ENCODE measurements at places on chromosomes 16 and 17.
A peak's percentile ranks its signal among the peaks of the same experiment; 100 is the strongest.

DNA sequence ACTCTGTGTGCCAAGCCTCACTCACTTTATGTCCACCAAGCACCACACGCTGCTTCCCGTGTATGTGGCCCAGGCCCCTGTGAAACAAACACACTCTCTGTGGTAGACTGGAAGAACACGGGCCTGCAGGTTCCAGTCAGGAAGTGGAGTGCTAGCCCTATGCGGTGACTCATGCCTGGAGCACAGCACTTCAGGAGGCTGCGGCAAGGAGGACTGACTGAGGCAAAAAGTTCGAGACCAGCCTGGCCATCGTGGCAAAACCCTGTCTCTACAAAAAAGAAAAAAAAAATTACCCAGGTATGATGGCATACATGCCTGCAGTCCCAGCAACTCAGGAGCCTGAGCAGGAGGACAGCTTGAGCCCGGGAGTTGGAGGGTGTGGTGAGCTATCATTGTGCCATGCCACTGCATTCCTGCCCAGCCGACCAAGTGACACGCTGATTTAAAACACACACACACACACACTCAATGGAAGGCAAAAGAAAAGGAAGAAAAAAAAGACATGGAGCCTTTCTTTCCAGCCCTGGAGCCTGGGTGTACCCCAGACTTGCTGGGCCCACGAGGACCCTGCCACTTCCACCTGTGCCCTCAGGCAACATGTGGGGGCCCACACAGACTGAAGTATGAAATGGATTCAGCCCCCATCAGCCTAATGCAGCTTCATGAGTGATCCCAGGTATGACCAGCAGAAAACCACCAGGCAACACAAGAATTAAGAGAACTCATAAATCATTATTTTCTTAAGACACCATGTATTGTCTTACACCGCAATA is 126.6 kb downstream of the ANKRD11 start:
- no peak for DNase-seq

- no peak for DNase-seq
Observed at GRCh38 chr16:31706925-31707324, 166.7 kb upstream of the ZNF267 start.

DNA sequence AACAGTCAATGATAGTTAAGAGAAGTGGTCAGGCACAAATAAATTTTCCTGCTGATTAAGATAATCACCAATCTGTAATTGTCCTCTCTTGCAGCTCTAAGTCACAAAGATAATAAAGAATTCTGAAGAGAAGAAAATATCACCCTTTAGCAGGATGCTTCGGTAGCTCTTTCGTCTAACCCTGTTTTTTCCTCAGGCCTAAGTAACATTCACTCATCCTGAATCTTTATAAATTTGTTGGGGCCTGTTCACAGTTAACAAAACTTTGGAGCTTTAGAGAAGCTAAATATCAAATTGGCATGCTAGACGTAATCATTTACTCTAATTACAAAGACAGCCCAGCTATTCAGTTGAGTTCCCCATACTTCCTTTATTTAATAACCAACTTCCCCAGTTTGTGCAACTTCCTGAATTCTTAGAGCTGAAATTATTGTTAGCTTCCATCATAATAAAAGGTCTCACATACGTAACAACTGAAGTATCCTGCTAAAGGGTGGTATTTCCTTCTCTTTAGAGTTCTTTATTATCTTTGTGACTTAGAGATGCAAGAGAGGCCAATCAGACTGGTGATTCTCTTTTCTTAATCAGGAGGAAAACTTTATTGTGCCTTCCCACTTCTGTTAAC is 118.6 kb downstream of the TANGO6 start:
- DNase-seq: peak; percentile 59

DNA sequence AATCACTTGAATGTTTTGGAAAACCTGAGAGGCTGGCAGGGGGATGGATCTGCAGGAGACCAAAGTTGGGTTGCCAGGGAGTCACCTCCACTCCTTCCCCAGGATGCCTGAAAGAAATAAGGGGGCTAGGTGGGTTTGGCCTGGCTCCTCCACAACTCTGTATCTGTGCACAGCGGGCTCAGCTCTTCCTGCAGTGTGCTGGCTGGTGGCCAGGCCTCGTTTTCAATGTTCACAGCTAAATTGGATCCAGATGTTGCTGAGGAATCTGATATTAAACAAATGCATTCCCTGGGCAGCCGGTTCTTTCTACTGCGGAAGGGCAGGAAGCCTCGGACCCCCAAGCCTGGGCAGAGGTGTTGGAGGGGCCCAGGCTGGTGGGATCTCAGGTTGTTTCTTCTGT is 106.2 kb downstream of the N4BP1 start:
- no peak for DNase-seq

DNA sequence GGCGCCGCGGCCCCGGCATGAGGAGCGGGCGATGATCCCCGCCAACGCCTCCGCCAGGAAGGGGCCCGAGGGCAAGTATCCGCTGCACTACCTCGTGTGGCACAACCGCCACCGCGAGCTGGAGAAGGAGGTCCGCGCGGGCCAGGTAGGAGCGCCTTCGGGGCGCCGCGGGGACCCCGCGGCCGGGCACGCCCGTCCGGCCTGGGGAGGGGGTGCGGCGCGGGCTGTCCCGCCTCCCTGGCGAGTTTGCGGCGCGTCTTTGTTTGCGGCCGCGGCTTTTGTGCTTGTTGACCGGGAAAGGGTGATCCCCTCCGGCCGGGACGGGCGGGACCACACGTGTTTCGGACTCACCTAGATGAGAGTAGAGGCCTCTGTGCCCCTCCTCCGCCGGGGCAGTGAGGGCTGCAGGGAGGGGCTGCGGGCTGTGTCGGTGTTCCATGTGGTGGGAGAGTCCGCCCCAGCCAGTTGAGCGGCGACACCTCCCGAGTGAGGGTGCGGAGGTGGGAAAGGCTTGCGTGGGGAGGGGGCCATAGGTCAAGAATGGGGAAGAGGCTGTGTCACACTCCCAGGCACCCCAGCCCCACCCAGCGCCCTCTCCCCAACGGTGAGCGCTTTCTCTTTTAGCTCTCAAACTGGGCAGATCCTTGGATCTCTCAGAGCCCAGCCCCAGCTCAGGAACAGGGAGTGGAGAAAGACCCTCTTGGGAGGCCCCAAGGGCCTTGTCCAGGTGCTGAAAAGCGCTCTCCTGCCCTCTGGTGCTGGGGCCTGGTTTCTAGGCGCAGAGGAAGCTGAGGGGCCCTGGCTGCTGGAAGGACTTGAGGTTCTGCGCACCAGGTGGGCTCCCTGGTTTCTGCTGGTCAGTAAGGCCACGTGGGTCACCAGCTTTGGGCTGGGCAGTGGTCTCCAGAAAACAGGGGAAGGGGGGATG is 923 bp downstream of the ANKRD13B start:
- no peak for DNase-seq

DNA sequence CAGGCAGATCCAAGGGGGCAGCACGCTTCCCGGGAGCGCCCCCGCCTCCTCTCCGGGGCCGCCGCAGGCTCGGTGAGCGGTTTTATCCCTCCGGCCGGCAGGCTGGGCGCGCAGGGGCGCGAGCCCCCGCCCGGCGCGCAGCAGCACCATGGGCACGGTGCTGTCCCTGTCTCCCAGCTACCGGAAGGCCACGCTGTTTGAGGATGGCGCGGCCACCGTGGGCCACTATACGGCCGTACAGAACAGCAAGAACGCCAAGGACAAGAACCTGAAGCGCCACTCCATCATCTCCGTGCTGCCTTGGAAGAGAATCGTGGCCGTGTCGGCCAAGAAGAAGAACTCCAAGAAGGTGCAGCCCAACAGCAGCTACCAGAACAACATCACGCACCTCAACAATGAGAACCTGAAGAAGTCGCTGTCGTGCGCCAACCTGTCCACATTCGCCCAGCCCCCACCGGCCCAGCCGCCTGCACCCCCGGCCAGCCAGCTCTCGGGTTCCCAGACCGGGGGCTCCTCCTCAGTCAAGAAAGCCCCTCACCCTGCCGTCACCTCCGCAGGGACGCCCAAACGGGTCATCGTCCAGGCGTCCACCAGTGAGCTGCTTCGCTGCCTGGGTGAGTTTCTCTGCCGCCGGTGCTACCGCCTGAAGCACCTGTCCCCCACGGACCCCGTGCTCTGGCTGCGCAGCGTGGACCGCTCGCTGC is 832 bp downstream of the CDK5R1 start:
- DNase-seq: no peak

DNA sequence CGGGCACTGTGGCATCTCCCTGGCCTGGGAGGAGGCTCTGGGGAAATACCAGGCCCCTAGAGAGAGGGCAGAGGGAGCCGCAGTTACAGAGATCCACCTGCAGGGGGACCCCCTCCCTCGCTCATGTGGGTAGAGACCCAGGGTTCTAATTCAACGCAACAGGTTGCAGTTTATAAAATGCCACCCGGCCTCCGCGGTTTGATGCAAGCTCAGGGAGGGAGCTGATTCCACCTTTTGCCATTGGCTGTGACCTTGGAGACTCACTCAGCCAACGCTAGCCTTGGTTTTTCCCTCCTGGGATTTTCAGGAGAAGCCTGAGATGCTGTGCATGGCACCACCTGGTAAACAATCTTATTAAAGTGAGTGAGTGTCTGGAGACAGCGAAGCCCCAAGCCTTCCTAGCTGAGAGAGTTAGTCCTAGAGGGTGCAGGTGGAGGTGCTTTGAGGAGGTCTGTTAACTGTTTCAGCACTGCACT is 12.1 kb downstream of the TTLL6 start:
- peak; percentile 16 for DNase-seq

DNA sequence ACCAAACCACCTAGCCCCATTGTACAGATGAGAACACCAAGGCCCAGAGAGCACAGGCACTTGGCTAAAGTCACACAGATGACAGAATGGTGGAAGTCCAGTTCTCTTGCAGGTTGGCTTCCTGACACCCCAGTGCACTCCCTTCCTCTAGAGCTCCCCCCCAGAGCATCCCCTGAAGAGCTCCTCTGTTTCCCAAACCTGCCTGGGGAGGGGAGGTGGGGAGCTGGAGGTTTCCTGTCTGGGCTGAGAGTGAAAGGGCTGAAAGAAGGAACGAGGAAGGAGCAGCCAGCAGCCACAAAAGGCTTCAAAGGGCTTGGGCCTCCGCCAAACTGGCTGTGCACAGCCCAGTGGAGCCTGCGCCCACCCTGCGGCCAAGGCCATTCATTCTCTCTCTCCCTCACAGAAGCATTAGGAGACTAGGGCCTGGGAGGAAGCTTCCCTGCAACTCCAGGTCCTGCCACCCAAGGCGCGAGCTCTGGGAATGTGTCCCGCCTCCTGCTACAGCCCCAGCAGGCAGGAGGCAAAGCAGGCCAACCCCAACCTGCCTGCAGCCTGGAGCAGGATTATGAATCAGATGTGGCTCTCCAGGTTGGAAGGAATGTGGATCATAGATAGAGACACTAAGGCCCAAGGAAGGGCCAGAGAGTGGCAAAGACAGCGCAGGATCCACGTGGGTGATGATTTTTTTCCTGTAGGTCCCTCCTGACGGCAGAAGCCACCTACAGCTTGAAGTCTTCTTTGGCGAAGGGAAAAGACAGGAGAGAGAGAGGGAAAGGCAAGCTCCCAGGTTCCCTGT is 913 bp downstream of the SLC13A5 start:
- no peak for DNase-seq

- no peak for DNase-seq
Observed at GRCh38 chr17:66165537-66166123, 26.3 kb downstream of the CEP112 start.

GRCh38 chr16:12323007-12323758 is 346.6 kb downstream of the SNX29 start:
- no peak for DNase-seq

DNA sequence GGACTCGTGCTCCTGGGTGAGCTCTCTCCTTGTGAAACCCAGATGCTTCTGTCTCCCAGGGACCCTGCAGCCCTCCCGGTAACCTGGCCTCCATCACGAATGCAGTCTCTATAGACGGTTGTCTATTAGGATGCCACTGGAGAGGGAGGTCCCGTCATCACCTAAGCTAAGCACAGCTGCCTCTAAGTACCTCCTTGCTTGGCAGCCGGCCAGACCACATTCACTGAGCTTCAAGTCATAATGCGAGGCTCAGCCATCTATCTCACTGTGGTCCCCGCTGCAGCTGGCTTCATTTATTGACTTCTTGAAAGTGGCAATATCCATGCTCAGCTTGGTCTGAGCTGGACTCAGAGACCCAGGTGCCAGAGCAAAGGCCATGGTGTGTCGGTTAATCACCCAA is 74.5 kb upstream of the HSBP1 start:
- DNase-seq: no peak

- DNase-seq: peak; percentile 9
Observed at GRCh38 chr17:78806451-78806850, 24.4 kb upstream of the CYTH1 start.

DNA sequence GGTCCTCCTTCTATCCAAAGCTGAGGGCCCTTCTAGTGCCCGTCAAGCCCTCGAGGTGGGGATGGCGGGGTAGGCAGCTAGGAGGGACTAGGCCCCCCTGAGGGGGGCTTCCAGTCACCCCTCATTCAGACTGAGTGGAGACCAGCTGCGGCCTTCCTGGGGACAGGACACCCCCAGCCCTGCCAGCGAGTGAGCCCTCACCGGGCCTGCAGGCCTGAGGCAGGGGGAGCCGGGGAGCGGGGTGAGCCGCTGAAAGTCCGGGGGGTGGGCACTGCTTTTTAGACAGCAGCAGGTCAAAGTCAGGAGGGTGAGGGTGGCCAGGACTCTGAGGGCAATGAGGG is 8.7 kb upstream of the KREMEN2 start:
- no peak for DNase-seq

GRCh38 chr16:57870753-57871454 is 68.6 kb upstream of the KIFC3 start:
- DNase-seq: no peak

DNA sequence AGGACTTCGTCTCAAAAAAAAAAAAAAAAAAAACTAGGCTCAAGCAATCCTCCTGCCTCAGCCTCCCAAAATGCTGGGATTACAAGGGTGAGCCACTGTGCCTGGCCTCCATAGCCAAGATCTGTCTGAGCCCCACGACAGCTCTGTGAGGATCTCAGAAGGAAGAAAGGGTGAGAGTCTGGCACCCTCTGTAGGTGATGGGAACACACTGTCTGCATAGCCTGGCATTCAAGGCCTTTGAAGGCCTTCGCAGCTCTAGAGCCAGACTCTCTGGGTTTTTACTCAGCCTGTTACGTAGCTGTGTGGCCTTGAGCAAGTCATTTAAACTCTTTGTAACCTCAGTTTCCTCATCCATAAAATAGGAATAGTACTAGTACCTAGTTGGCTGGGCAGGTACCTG is 6.3 kb upstream of the XPO6 start:
- no peak for DNase-seq

DNA sequence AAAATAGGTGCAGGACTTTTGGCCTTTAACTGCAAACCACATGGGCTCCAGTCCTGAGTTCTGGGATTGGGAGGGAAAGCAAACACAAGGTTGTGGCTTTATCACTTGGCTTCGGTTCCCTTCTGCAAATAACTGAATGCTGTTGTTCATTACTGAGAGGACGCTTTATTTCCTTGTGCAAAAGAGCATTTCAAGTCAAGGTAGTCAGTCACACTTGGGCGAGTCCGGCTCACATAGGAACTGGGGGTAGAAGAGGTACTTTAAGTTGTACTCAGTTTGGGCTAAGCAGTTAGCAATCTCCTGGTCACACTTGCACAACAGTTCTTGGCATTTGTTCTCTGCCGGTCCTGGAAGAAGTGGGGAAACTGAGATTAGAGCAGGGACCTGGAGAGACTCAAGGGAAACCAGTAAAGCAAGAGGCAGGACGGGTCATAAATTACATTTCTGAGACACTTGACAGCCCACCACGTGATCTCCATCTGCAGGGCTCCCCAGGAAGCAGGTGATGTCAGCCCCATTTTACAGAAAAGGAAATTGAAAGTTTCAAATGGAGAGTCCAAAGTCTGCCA is 21.6 kb downstream of the PLA2G10 start:
- no peak for DNase-seq

GRCh38 chr16:22751104-22751667 is 62.8 kb upstream of the HS3ST2 start:
- no peak for DNase-seq

- no peak for DNase-seq
Observed at GRCh38 chr17:53630115-53630514, 192.6 kb upstream of the KIF2B start.

GRCh38 chr17:19996502-19996901 is 12.7 kb upstream of the SPECC1 start:
- peak; percentile 46 for DNase-seq

Data from bone marrow (tissue), 2 donors.